ENCODE measurements at places on chromosomes 3 and 15. TPM values are rescaled to one million over a fixed set of nuclear protein-coding genes. Genes with fewer than 3 reads are reported as not detected.

CHST13 gene
- not detected for total RNA-seq

ZNF662 gene
- 0.86 TPM for total RNA-seq

EPHA3 gene
- 0.71 TPM for total RNA-seq

TTLL13 gene
- not detected for total RNA-seq

KLHL6 gene
- not detected for total RNA-seq

ZBED2 gene
- not detected for total RNA-seq
